ENCODE measurements at places on chromosomes 5 and 9.

GRCh38 chr5:87827539-87827938 lies 414.8 kb upstream of the CCNH start:
- no peak for DNase-seq

DNA sequence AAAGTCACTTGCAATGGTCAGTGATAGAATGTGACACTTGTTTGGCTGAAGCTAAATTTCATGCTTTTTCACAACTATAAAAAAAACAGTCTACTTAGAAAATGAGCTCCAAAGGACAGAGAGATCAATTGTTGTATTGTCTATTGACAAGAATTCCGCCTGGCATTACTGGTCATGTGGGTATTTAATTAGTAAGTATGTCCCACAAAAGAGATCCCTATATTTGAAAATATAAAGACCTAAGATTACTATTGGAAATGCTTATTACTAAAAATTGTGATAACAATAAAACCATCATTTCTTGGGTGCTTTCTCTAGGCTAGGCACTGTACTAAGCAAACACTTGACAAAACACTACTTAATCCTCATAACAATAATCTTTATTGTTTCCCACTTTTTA lies 745.2 kb upstream of the C9orf72 start:
- DNase-seq: no peak

DNA sequence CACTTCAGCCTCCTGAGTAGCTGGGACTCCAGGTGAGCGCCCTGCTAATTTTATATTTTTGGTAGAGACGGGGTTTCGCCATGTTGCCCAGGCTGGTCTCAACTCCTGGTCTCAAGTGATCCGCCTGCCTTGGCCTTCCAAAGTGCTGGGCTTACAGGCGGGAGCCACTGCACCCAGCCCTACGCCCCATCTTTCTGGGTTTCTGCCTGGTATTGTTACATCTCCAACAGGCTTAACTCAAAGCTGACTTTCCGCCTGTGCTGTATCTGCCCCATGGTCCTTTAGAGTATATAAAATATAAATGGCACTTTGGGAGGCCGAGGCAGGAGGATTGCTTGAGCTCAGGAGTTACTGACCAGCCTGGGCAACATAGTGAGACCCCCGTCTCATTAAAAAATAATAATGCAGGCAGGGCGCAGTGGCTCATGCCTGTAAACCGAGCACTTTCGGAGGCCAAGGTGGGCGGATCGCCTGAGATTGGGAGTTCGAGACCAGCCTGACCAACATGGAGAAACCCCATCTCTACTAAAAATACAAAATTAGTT lies 36.5 kb upstream of the GLDC start:
- DNase-seq: no peak

GRCh38 chr5:106072208-106072607 lies 1598.5 kb downstream of the EFNA5 start:
- DNase-seq: no peak

DNA sequence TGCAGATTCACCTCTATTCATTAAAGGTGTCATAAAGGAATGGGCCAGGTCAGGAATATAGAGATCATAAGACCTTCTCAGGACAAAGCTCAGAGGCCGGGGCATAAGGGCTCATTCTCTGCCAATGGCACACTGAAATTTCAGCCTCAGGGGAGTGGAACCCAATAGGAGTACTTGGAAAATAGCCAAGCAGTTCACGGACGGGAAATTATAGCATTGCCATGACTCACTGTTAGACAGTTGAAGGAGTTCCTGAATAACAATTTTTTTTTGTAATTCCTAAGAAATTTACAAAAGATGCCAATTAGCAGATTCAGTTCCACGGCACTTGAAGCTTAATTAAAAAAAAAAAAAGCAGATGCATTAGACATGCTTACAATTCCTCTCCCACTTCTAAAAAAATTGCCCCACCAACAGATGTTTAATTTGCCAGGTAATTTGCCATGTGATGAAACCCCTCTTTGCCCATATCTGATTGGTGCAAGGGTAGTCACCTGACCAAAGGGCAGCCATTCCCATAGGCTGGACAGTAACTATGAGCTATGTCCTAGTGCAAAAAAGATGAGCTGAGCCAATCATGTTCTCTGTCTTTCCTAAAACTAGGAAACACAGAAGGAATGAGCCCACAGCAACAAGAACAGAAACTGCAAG lies 58.6 kb downstream of the PTCD2 start:
- DNase-seq: no peak

All from stimulated activated CD4-positive, alpha-beta T cell treated with anti-CD3 and anti-CD28 coated beads, Interleukin-15, amount 100 ng/mL, for 1 hour (primary cell).